Stimulated activated CD4-positive, alpha-beta T cell treated with anti-CD3 and anti-CD28 coated beads, Interleukin-1b, Interleukin-23, amount 100 ng/mL, for 1 hour (primary cell): ENCODE measurements at places on chromosomes 11 and 22.

DNA sequence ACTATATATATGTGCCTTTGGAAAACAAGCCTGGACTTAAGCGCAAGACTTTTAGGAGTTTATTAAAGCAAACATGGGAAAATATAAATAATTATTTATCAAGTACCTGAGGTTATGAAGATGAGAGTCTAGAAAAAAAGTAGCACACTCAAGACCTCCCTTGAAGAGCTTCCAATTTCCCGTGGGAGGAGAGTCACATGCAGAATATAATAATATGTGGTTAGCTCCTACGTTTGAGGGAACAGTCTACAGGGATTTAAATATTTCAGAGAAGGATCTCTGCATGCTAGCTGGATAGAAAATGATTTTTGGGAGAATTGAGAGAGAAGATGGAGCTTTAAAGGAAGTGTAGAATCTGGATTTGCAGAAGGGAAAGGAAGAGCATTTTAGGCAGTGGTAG is 183.8 kb downstream of the SWAP70 start:
- DNase-seq: no peak

GRCh38 chr11:22477312-22477711 is 139.1 kb downstream of the SLC17A6 start:
- no peak for DNase-seq

DNA sequence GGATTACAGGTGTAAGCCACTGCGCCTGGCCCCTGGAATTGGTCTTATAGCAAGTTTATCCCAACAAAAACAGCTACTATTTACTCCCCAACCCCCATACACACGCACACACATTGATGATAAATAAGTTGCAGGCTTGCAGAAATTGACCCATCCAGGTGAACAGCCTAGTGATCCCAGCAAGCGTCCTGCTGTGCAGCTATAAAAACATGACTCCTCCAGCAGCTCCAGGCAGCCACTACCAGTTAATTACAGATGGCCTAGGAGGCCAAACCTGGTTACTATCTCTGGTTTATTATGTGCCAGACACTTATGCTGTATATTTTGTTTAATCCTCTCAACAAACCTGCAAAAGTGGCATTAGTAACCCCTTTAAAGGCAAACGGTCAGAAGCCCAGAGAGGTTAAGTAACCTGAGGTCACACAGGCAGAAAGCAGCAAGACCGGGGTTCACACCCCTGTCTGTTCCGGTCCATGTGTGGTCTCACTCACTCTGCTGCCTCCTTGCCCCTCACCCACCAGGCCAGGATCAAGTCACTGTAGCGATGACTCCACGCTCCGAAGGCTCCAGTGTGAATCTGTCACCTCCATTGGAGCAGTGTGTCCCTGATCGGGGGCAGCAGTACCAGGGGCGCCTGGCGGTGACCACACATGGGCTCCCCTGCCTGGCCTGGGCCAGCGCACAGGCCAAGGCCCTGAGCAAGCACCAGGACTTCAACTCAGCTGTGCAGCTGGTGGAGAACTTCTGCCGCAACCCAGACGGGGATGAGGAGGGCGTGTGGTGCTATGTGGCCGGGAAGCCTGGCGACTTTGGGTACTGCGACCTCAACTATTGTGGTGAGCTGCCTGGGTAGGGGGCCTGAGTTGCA is 6.6 kb downstream of the F2 start:
- no peak for DNase-seq

DNA sequence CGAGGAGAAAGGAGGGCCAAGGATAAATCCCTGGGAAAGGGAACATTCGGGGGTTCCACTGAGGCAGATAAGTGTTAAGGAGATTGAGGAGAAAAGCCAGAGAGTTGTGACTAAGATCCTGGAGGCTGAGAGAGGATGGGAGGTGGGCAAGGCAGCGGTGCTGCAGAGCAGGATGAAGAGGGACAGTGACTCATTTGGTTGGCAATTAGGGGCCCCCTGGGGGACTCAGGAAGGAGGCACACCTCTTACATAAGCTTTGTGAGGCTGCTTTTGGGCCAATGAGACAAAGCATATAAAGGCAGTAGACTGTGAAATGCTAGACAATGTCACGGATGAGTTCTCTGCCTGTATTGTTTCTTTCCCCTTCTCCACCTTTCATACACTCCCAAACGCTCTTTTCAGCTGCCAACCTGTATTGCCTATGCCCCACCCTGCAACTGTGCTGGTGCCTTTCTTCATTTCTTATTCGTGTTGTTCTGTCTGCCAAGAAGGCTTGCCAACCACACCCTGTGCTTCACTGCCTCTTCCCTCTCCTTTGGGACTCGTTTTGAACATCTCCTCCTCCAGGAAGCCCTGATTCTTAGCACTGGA is 246.8 kb upstream of the KIRREL3 start:
- DNase-seq: no peak

GRCh38 chr11:43021466-43021865 is 290.3 kb upstream of the API5 start:
- DNase-seq: no peak

DNA sequence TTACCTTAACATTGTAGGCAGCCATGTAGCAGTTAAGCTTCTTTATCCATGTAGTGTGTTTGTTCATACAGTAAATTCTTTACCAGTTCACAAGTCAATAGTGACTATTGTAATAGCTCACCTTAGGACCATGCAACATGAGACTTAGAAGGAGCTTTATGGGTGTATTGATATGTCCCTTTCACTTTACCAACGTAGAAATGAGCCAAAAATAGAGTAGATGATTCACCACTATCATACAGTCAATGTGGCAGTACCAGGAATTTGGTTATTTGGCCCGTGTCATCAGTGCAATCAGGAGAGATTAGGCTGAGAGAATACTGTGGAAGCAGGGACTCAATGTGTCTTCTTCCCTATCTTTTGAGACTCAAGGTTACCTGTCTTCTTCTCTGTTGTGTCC is 4.7 kb downstream of the ZDHHC13 start:
- DNase-seq: no peak

DNA sequence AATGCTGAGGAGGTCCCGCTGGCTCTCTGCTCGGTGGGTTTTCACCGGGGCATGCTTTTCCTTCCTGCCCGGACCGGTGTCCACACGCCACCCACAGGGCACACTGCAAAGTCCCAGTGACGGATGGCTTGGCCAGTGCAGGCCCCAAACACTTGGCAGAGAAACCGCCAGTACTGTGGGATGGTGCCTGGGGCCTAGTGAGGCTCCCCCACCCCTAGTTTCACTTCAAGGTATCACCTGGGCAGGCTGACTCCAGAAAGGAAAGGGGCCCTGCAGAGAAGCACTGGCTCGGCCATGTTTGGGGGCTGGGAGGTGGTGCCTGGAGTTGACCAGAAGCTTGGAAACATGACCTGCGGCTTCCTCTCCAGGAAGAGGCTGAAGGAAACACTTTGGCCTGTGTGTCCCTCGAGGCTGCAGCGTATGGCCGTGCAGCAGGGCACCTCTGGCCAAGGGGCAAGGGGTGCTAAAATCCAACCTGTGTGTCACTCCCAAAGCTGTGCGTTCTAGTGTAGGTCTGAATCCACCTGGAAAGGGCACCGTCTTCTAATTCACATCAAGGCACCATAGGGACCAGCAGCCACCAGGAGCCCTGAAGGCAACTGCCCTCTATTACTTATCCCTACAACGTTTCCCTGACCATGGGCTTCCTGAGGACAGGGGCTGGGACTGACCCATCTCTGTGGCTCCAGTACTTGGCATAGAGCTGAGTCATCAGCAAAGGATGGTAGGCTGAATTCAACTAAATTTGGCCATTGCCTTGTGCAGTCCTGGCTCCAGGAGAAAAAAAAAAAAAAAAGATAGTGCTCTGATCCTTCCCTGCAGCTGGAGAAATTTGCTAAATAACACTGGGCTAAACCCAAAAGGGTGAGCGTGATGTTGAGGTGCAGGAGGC is 22.6 kb downstream of the TPBGL start:
- no peak for DNase-seq
